Nephron progenitor cell (in vitro differentiated cells): ENCODE measurements at places on chromosomes 6 and 20.

DNA sequence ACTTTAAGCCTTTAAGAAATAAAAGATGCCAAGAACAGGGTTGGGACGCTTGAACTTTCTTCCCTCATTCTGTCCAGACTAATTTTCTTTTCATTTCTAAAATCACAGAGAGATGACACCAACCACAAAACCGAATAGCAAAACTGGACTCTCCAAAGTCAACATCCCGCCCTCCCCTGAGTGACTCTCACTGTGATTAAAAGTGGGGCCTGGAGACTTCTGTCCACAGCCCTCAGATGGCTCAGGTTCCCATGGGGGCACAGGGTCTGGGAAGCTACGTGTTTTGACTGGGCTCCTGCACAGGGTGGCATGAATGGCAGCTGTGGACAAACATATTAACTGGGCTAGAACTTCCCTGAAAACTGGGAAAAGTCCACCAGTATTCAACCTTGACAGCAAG is 6.3 kb downstream of the FRMD1 start:
- no peak for DNase-seq

DNA sequence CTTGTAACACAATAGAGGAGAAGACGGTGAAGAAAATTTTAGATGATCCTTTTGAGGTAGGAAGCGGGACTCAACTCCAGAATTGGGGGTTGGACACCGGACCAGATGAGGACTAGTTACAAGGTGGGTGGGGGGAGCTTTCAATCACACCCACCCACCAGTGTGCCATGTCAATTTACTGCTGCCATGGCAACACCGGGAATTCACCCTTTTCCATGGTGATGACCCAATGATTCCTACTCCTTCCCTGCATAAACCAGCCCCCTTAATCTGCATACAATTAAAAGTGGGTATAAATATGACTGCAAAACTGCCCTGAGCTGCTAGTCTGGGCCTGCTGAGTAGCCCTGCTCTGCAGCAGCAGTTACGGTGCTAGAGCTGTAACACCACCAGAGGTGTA is 14.7 kb downstream of the RAD21L1 start:
- DNase-seq = no peak

DNA sequence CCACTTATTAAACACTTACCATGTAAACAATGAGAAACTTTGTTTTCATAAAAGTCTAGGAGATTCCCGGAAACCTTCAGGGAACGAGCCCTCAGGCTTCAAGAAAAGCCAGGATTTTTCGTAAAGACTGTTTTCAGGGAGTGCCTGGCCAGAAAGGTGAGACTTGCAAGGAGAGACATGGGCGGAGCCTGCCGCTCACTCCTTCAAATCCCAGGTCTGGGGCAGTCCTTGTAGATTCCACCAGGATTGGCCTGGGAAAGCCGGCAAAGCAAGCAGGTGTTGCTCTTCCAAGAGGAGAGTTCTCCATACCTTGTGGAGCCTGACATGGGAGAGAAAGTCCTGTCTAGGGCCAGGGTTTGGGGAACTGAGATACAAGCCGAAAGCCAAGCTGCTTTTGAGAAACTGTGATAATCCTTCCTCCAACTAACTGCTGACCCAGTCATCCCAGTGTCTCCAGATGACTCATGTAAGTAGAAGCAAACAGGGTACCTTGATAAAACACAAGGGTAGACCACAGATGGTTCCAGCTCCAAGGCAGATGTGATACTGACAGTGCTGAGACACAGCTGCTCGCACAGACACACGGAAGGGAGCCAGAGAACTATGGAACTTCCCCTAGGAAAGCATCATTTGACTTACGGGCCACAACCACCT is 69.4 kb upstream of the NAA20 start:
- no peak for DNase-seq

DNA sequence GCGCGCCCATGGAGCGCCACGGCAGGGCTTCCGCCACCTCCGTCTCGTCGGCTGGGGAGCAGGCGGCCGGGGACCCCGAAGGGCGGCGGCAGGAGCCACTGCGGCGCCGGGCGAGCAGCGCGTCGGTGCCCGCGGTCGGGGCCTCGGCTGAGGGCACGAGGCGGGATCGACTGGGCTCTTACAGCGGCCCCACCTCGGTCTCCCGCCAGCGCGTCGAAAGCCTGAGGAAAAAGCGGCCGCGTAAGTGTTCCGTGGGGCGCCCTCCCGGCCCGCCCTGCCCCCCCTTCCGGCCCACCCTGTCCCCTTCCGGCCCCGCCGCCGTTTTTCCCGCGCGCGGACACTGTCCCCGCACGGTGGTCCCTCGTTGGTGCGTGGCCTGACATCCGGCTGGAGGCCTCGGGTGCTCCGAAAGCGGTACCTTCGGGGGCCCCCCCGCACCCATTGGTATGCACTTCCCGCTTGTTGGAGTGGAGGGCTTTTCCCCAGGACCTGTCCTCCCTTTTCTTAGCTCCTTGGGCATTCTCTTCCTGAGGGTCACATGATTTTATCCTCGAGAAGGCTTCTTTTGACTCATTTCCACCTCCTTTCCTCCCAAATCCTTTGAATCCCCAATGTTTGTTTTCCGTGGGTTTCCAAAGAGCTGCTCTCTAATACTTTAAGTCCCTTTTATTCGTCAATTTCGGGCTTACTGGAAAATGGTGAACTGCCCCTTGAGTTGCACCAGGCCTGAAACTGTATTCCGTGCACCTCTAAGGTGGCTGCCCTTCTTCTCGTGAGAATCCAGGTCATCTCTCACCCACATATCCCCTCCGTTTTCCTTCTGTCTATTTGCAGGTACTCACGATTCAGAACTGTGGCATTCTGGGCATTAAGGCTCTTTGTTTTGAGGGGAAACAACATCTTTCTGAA is 556 bp downstream of the PANK2 start:
- peak; percentile 35 for DNase-seq

GRCh38 chr20:34746674-34747073 is 42.5 kb downstream of the TP53INP2 start:
- DNase-seq = no peak

DNA sequence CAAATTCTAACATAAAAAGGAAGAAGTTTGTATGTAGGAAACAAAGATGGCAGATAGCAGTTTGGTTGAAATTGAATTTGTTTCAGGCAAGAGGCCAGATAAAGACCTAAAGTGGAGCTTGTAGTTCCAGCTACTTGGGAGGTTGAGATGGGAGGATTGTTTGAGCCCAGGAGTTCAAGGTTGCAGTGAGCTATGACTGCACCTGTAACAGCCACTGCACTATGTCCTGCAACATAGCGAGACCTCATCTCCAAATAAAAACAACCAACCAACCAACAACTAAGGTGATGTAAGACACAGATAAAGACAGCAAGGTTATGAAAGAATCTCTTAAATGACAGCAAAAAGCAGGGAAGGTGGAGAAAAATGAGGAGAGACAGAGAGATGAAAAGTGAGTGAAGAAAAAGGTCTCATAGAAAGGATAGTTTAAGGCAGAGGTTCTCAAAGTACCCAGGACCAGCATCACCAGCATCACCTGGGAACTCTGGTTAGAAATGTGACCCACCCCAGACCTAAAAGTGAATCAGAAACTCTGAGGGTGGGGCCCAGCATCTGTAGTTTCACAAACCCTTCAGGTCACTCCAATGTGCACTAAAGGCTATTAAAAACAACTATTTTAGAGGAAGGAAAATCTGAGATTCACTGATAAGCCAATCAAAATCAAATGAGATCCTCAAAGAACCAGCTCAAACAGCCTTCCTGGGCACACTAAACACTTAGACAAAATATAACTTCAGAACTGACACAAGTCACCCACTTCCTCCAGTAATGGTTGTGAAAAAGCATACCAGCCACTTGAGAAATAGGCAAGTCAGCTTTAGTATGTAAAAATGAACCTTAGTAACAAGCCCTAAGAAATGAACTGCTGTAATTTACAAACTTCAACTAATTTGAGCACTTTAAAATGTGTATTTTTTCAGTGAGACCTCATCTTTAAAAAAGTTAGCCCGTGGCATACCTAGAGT is 57.6 kb downstream of the FAM184A start:
- DNase-seq = no peak
